ENCODE measurements at places on chromosomes 7 and 10.

DNA sequence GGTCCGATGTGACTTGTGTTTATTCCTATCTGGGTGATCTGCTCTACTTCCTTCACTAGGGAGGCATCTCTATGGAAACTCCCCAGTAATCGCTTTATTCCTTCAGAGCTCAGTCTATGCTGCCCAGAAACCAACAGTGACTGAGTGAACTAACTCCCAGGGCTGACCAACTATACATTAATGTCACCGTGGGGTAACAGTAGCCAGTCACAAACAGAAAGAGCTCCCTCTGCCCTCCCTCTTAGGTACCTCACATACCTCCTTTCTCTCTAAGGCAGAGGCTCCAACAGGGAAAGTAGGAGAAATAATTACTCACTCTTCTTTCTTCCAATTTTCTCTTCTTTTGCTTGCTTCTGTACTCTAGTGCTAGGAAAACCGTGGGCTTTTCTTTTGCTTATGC, 855.0 kb downstream of the REEP3 start:
- DNase-seq, result no peak

DNA sequence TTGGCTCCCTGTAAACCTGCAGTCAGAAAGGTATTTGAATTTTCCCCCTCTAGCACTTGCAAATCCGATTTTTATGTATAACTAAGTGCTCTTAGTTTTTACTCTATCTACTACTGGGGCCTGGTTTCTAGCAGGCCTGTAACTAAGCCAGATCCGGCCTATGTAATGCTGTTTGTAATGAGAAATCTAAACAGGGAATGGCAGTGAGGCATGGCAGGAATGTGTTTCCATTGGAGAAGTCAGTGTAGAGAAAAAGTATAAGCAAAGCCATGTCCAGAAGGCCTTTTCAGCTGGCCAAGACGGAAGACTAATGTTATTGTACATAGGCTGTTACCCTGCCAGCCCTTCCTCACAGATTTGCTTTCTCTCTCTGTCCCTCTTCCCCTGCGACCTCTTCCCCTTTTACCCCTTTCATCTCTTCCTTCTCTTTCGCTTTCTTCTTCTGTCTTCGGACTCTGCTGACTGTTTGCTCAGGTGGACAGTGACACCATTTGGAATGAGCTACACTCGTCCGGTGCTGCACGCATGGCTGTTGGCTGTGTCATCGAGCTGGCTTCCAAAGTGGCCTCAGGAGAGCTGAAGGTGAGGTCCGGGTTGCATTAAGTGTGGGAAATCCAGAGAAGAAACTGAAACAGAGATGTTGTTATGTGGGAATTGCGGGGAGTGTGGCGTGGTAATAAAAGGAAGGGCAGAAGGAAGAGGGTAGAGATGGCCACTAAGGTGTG, 297.5 kb downstream of the HDAC9 start:
- DNase-seq, result no peak

DNA sequence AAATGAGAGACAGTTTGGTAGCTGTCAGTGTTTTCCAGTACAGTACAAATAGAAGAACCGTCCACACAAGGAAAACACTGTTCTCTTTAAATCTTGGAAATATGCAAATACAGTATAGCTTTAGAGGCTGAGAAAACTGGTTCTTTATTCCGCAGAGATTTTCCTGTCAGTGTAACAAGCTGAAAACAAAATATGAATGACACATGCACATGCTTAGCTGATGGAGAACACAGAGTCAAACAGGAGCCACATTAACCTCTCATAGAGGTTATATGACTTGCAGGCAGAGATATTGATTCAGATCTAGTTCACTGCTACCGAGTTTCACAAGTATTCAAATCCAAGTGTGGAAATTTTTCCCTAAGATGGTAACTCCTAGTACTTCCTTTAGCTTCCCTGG, 135.2 kb upstream of the C1QL3 start:
- DNase-seq, result no peak

DNA sequence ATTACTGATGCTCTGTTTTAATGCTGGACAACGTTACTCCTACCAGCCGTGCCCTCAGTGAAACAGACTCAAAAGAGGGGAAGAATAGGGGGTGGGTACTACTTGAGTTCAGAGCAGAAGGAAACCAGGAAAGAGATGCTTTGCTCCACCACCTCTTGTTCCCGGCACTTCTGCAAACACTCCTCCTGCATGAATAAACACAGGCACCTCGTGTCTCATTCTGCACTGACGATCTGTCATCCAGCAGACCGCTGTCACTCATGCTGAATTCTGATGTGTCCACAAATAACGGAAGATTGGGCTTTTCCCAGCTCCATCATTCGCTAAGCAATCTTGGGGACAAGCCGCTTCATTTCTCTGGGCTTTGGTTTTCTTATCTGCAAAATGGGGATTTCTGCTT, 26.7 kb downstream of the YWHAG start:
- no peak for DNase-seq

- DNase-seq, result no peak
These were observed 24.4 kb upstream of the GIMAP2 start for GRCh38 chr7:150660939-150661613.

- DNase-seq, result no peak
These were observed 12.2 kb downstream of the UNCX start for GRCh38 chr7:1244700-1245523.

DNA sequence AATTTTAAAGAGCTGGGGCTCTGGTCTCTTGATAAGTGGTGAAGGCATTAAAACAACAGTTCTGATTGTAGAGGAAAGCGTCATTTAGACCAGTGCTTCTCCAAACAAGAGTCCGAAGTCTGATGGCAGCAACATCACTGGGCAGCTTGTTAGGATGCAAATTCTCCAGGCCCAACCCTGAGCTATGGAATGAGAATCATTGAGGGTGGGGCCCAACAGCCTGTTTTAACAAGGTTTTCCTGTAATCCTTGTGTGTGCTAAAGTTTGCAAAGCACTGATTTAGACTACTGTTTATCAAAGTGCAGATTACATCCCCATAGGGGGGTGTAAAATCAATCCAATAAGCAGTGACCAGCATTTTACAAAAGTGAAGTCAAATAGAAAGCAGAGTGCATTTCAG, 2.6 kb upstream of the ZNRF2 start:
- DNase-seq, result no peak
